KBM-7 (cell line): ENCODE measurements at places on chromosomes 12 and 14.

GRCh38 chr12:41011939-41012338, 176.2 kb upstream of the PDZRN4 start:
- DNase-seq: peak; percentile 9

- no peak for DNase-seq
Observed at GRCh38 chr14:100476012-100476822, 111.0 kb downstream of the BEGAIN start.

- no peak for DNase-seq
Observed at GRCh38 chr14:93301821-93302447, 30.9 kb downstream of the BTBD7 start.

DNA sequence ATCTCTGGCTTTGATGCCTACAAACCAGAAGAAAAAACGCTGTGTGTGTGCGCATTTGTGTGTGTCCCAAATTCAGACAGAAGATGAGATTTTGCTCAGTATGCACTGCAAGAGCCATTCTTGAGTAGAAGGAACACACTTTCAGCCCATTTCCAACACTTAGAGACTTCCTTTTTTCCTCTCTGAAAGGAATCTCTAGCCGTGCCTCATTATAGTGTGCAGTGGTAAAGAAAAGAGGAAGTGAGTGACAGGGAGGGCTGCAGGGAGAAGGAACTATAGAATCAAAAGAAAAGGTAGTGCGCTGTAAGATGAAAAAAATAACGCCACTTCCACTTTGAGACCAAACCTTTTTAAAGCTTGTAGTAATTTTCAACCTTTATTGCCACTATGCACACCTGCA, 1400.9 kb upstream of the FLRT2 start:
- DNase-seq: peak; percentile 85

DNA sequence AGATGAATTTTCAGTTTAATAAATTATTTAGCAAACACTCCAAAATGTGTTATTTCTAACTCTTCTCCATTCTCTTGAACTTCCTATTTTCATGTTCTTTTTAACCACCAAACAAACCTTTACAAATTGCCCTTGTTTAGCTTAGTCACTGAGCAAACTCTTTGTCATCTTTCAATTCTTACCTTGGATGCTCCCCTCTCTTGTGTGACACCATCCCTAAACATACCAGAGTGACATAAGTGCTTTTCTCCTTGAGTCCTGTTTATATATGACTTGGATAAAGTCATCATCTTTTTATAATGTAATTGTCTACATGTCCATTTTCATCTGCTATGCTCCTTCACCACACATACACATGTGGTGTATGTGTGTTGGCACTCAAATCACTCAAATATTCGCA, 3.4 kb upstream of the TMEM19 start:
- no peak for DNase-seq

GRCh38 chr14:99685151-99685591, 1.1 kb downstream of the CYP46A1 start:
- no peak for DNase-seq

DNA sequence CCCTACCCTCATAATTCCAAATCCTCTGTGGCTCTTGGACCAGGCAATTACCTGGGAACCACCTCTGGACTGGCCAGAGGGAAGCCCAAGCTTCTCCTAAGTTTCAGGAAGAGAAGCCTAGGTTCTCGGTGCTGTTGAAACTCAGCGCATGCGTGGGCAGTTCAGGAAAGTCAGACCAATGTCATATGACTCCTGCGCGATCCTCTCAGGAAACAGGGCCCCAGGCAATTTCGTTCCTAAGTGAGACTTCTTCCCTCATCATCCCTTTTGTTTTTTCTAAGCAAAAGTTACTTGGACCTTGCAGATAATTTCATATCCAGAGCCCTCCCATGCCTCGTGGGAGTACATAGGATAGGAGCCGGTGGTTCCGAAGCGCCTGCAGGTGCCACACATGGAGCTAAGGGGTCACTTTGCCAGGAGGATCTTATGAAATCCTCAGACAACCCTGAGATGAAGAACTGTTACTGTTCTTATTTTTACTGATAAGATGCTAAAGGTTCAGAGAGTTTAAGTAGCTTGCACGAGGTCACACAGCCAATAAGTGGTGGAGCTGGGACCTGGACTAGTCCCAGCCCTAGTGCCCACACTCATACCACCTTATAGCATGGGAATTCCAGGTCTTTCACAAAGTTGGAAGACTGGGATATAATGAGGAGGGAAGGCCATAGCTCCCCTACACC, 168.2 kb downstream of the ZFP36L1 start:
- no peak for DNase-seq

DNA sequence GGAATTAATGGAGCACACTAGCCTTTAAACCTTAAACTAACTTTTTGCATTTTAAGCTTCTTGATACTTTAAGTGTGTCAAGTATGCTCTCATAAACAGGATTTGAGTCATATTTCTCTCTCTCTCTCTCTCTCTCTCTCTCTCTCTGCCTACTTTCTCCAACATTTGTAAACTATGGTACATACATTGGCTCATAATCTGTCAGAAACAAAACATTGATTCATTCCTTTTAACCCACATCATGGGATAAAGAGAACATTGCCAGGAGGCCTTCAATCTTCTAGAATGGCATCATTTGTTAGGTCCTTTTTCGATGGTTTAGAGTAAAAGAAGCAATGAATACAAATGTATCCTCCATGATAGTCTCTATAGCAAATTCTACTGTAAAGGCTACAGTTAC, 81.6 kb upstream of the RERGL start:
- DNase-seq: no peak

- no peak for DNase-seq
Observed at GRCh38 chr14:21894003-21894897, 220.6 kb upstream of the OR4E1 start.

DNA sequence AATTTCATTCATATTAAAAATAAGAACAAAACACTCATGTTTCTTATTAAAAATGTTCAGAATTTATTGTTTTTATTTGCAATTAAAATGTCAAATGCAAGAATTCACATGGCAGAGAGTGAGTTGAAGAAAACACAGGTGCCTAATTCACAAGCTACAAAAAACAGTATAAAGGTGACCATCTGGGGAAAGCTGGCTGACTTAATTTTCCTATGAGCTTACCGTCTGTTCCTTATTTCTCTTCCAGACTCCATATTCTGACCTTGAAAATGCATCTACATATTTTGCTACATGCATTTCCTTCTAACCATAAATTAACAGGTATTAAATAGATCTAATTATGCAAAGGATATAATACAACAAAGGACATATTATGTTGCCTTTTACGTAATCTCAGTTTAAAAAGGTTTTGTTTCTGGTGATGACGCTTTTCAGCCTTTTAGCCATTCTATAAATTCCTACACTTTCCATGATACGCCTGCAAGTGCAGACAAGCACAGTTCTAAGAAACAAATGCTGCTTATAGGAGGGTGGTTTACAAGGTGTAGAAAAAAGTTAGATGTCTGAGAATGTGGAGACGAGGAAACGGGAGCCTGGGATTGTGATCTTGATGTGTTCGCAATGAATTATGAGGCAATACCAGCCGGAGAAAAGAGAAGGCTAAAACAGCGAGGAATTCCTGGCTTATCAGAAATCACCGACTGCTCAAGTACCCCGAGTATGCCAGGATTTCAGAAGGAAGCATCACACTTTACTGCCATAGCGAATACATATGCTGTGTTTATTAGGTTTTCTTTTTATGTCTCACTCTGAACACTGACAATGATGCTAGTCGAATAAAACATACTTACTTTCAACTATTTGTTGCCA, 24.6 kb downstream of the LIN7A start:
- no peak for DNase-seq

DNA sequence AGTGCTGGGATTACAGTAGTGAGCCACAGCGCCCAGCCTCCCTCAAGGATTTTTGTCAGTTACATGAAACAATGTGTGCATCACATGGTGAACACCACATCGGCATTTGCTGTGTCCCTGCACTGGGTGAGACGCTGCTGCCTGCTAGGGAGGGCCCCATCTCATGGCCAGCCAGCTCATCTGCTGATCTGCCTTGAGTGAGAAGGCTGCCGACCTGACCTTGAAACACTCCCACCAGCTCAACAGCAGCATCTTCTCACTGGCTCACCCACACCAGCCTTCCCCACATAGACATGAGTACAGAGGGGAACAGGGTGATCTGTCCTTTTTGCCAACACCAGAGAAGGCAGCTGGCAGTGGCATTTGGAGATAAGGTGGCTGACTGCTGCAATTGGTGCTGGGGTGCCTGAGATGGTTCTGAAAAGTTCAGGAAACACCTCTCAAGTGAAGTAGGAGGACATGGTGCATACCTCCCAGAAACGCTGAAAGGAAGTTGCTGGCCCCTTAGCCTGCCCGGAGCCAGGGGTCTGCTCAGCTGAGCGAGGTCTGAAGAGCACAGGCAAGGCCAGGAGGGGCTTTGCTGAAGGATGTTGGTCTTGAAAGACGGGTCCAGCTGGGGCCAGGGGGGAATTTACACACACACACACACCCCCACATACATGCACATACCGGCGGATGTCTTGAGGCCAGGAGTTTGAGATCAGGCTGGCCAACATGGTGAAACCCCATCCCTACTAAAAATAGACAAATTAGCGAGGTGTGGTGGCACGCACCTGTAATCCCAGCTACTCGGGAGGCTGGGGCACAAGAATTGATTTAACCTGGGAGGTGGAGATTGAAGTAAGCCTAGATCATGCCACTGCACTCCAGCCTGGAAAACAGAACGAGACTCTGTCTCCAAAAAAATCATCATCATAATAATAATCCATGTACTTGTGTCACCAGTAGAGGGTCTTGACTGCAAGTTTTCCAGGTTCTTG, 14.3 kb upstream of the PPP1R13B start:
- DNase-seq: no peak

- no peak for DNase-seq
Observed at GRCh38 chr14:20848955-20849570, 42.1 kb upstream of the RNASE3 start.

DNA sequence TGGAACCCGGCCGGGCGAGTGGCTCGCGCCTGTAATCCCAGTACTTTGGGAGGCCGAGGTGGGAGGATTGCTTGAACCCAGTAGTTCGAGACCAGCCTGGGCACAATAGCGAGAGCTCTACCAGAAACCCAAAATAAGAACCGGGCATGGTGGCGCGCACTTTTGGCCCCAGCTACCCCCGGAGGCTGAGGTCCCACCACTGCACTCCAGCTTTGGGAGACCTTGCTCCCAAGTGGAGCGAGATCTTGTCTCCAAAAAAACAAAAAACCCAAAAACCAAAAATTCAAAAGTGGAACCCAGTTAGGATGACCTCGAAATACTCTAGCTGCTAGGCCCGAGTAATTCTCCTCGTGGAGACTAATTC, 769 bp upstream of the VTI1B start:
- DNase-seq: no peak

- no peak for DNase-seq
Observed at GRCh38 chr14:53613404-53614253, 343.0 kb downstream of the BMP4 start.

DNA sequence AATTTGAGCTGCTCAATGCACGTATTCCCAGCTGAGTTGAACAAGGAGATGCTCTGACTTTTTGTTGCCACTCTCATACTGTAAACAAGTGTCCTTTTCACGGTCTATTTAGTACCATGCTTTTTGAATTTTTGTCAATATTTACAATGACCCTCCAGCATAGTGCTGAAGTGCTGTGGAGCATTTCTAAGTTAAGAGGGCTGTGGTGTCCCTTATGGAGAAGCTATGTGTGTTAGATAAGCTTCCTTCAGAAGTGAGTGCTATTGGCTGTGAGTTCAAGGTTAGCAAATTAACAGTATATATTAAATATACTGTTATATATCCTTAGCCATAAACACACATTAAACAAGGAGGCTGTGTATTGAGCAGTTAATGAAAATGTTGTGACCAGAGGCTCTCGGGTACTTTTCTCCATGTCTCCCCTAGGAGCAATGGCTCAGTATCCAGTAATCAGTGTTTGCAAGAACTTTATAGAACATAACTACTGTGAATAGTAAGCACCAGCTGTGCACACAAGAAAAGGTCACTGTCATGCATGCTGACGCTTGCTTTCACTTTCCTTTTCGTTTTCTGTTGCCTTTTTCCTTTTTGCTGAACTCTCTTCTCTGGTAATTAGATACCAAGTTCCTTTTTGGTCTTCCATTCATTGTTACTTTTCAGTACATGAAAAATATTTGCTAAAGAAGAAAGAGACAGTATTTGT, 187.2 kb upstream of the NEDD1 start:
- DNase-seq: peak; percentile 61

- no peak for DNase-seq
Observed at GRCh38 chr12:124428792-124429281, 133.9 kb downstream of the RFLNA start.

DNA sequence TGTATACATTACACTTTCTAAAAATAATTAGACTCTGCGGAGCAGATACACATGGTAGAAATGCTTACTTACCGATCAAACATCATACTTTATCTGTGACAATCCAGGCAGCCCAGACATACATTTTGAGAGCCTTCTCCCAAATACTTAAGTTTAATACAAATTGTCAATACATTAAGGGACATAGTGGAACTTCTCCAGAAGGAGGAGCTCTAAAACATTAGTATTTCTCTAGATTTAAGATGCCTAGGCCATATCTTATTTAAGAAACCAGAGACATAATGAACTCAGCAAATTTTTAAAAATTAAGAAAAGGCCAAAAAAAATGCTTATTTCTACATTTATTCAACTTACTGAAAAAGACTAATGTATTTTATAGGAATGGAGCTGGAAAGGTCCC, 16.1 kb downstream of the ACSM4 start:
- DNase-seq: no peak

- DNase-seq: no peak
Observed at GRCh38 chr12:105921872-105922669, 216.7 kb downstream of the NUAK1 start.

GRCh38 chr14:76772300-76773187, 11.3 kb downstream of the VASH1 start:
- DNase-seq: peak; percentile 76

DNA sequence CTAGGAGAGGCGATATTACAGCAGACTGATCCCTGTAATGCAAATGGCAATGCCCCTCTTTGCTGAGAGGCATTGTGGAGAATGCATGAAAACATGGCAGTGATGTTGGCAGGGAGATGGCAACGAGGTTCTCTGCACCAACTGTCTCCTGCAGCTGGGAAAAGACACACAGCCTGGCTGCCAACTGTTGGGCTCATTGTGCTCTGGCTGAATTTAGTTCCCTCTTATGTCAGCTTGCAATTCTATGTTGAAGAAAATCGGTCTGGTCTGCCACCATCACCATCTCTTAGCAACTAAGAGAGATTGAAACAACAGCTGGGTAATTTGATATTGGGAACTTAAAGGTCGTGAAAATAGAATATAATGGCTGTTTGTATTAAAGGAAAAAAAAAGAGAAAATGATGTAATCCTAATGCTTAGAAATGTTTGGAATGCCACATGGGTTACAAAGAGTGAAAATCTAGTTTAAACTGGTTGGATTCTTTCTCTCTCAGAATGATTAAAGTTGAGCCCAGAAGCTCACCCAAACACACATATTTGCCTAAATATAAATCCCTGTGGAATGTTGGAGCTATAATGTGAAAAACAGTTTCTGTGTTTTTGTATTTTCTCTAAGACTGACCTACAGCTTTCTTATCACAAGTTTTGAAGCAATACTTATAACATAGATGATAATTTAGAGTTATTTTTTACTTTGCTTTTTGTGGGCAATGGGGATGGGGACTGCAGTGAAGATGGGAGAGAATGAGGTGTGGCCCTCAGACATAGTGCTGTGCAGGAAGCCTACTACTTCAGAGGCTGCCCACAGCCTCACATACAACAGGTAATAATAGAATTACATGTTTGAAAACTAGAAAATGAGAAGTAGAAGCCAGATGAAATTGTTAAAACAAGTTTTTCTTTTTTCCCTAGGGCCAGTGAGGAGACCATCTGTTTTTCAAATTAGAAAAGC, 143.7 kb downstream of the AKAP6 start:
- no peak for DNase-seq

GRCh38 chr14:80549141-80549540, 337.8 kb upstream of the DIO2 start:
- DNase-seq: no peak
